CD4-positive, alpha-beta T cell treated with Interleukin-17A for 1 hour (primary cell): ENCODE measurements at places on chromosomes 7 and 10.
A peak's percentile ranks its signal among the peaks of the same experiment; 100 is the strongest.

GRCh38 chr7:111045449-111045848 is 45.5 kb upstream of the LRRN3 start:
- DNase-seq, result no peak

DNA sequence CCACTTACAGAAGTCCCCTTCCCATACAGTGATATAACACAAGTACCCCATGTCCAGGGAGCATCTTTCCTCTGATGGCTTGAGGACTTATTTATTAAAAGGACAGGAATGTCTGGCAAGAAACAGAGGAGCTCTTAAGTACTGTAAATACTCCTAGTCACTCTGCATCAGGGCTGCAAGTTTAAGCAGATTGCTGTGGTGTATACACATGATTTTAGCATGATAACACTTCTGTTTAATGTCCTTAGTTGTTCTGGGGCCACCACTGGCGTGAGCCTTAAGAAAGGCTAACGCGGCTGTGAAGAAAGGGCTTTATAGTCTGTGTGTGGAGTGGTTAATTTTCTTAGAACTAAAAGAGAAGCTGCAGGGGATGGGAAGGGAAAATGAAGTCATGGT is 65.7 kb downstream of the GBF1 start:
- DNase-seq, result no peak

- DNase-seq, result no peak
Measured at GRCh38 chr7:107723255-107723654, 20.7 kb upstream of the CBLL1 start.

- DNase-seq, result no peak
Measured at GRCh38 chr10:86301971-86302370, 64.6 kb downstream of the GRID1 start.

- no peak for DNase-seq
Measured at GRCh38 chr7:6164010-6164409, 108.4 kb downstream of the CYTH3 start.

- no peak for DNase-seq
Measured at GRCh38 chr7:96481796-96482195, 159.9 kb upstream of the SLC25A13 start.

- peak; percentile 73 for DNase-seq
Measured at GRCh38 chr10:89029785-89030437, 39.3 kb downstream of the FAS start.
